ENCODE measurements at places on chromosomes 7 and 10.

- DNase-seq = no peak
These were observed 57.4 kb downstream of the ITGB8 start for GRCh38 chr7:20388084-20388483.

GRCh38 chr10:97542169-97543024 is 30.2 kb upstream of the ANKRD2 start:
- DNase-seq = no peak

GRCh38 chr10:102599565-102600327 is 44.5 kb upstream of the TRIM8 start:
- no peak for DNase-seq

DNA sequence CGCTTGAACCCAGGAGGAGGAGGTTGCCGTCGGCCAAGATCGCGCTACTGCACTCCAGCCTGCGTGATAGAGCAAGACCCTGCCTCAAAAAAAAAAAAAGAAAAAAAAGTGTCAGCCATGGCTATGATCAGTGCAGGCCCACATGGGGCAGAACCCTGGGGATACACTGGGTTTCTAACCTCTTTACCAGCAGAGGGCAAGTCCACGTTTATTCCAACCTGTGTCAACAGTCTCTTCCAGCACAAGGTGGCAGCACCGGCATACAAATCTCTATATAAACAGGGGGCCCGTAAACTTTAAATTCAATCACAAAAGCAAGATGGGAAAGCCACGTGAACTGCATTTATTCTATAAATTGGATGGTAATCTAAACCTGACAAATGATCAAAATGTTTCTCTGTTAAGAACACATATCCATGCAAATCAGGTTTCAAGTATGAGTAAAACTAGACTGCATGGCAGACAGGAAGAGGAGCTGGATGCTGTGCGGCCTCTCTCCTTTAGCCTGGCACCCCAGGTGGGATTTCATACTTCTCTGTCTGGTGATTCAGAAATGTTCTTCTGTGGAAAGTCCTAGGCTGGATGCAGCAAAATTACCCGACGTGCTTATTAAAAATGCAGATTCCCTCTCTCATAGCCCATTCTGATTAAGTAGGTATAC is 60.0 kb upstream of the STEAP1B start:
- no peak for DNase-seq

GRCh38 chr10:114603948-114604347 is 54.1 kb downstream of the ABLIM1 start:
- DNase-seq = no peak

DNA sequence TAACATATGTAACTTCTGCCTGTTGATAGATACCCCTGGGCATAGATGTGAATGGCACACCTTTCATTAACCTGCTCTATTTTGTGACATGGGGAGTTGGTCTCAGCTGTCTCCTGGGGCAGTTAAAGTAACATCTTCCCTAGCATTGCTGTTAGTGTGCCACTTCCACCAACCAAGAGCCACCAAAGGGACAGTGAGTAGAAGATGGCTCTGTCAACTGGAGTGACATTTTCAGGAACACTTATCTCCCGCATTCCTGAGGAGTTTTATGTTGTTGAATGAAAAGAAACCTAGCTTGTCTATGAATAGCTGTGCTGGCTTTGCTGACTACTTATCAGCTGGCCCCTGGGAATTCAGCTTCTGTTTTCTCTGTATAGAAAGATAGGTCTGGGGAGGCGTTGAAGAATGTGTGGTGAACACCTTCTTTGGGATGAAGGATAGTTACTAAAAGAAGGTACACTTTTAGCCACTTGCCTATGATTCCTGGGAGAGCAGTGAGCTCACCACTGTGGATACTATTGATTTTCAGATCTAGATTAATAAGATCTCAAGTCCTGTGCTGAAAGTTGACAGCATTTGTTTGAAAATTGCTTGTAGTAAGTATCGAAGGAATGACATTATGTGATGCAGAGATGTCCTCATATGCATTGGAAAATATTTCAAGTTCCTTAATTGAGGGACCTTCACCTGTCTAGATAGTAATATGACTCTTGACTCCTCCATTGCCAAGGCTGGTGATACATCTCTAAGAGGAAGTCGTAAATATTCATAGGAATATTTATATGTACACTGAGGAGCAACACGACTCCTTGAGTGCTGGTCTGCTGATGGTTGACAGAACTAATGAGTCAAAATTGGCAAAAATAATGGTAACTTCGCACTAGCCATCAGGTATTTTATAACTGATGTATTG is 7.6 kb downstream of the STARD3NL start:
- DNase-seq = no peak

Data from stimulated activated CD8-positive, alpha-beta memory T cell treated with anti-CD3 and anti-CD28 coated beads, Interleukin-2, amount 100 ng/mL, for 1 hour (primary cell).